ENCODE measurements at places on chromosomes 11 and 22. TPM values are rescaled to one million over a fixed set of nuclear protein-coding genes. Genes with fewer than 3 reads are reported as not detected.

UPB1 gene
- 2.1 TPM for total RNA-seq

PIH1D2 gene
- 0.80 TPM for total RNA-seq

AQP11 gene
- total RNA-seq, result not detected

TRIM29 gene
- 1,189 TPM for total RNA-seq

CFAP68 gene
- 30.1 TPM for total RNA-seq

OR6A2 gene
- not detected for total RNA-seq

INS gene
- total RNA-seq, result not detected

ARFGAP2 gene
- 167 TPM for total RNA-seq

TSPAN18 gene
- total RNA-seq, result 3.6 TPM

GRCh38 chr11:121351083-121351630 is 58.6 kb downstream of the SC5D start:
- no peak for DNase-seq

- DNase-seq, result peak; percentile 74
Measured at GRCh38 chr22:42065438-42066125, 5.0 kb downstream of the NAGA start.

- no peak for DNase-seq
Measured at GRCh38 chr11:118201966-118202365, 22.8 kb downstream of the JAML start.

- no peak for DNase-seq
Measured at GRCh38 chr11:24587635-24588034, 90.8 kb downstream of the LUZP2 start.

- peak; percentile 22 for DNase-seq
Measured at GRCh38 chr11:33329705-33330329, 72.6 kb downstream of the HIPK3 start.

DNA sequence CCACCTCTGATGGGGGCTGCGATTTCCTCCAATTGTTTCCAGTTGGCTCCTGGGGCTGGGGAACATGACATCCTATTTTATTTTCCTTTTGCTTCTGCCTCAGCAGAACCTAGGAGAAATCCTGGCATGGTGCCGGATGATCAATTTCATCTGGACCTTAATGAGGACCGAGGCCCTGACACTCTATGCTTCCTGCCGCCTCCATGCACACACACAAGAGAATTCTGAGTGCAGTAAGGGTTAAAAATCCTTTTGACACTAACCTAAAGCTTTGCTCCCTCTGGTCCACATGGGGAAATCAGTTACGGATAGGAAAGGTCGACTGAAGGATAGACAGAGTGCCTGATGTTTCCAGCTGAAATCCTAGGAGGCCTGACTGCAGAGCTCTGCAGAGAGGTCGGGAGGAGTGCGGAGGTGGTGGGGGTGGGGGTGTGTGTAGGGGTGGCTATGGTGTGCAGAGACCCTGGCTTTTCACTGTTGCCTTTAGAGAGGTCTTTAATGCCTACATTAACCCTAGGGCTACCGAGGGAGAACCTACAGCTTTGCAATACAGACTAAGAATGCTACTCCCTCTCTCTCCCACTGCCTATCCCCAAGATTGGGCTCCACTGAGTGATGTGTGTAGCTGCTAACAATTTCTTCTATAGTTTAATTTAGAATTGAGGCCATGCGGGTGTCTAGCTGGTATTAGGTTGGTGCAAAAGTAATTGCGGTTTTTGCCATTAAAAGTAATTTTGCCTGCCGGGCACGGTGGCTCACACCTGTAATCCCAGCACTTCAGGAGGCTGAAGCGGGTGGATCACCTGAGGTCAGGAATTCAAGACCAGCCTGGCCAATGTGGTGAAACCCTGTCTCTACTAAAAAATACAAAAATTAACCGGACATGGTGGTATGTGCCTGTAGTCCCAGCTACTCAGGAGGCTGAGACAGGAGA is 53.6 kb upstream of the INCENP start:
- DNase-seq, result peak; percentile 63

DNA sequence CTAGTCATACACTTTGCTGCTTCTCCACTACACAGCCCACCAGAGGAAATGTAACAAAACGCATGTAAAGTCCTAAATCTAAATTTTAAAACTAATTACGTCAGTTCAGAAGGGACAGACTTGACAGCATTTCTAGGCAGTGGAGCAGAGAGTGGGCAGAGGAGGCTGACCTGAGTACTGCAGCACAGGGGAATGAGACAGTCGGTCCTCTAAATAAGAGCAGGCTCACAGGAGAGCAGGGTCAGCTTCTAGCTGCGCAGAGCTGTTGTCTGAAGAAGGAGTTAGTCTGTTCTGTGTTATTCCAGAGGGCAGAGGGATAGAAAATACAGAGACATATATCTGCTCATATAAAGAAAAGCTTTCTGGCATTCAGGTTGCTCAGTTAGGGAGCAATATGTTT is 40.3 kb downstream of the JHY start:
- DNase-seq, result no peak

DNA sequence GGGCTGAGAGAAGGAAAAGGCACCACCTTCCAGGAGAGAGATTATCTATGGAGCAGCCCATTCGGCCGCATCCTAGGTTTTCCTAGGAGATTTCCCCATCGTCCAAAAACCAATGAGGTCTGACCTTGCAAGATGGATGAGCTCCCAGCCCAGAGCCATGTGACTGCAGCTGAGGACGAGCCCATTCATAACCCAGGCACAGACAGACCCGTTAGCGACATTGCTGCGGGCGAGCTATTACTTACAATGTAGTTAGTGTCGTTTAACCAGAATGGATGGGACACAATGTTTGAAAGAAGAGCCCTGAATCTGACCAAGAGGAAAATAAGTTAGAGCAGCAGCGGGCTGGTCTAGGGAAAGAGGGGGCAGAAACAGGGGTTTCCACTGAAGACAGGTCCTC is 395.9 kb upstream of the CADM1 start:
- no peak for DNase-seq

DNA sequence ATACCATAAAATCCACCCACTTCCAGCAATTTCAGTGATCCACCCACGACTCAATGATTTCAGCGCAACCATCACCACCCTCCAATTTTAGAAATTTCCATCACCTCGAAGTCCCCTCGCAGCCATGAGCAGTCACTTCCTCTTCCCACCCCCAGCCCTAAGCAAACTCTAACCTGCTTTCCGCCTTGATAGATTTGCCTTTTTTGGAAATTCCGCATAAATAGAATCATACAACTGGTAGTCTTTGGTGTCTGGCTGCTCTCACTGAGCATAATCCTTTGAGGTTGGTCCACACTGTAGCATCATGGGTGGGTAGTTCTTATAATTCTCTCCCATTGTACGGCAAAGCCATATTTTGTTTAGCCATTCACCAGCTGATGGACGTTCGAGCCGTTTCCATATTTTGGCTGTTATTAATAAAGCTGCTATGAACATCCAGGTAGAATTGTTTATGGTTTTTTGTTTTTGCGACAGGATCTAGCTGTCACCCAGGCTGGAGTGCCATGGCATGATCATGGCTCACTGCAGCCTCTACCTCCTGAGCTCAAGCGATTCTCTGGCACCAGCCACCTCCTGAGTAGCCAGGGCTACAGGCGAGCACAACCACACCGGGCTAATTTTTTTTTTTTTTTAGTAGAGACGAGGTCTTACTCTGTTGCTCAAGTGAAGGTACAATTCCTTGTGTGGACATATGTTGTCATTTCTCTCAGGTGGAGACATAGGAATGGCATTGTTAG is 16.0 kb downstream of the PIM3 start:
- DNase-seq, result peak; percentile 12

DNA sequence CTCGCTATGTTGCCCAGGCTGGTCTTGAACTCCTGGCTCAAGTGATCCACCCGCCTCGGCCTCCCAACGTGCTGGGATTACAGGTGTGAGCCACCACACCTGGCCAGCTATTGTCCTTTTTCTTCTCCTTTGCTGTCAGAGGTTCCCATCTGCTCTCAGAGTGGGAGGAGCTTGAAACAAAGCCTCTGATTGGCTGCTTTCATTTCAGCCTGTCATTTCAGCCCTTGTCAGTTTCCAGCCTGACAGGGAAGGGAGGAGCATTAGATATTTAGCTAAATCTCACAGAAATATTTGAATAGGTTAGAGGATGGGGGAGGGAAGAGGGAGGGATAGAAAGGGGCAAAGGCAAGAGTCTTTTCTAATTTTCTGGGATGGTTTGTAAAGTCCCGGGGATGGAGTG is 8.7 kb downstream of the SLC22A6 start:
- DNase-seq, result no peak

DNA sequence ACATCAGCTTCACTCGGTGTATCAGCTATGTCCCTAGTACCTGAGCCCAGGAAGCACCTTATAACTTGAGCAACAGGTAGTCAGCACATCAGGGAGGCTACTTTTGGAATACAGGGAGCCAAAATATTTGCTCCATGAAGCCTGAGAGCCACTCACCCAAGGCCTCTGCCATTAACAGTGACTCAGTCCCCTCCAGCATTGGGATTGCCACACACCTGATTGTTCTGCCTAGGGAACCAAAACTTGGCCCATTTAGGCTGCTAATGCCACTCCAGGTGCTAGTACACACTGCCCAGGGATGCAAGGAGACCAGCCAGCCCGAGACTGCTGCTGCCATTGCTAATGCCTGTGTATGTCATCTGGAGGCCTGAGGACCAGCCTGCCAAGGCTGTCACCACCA is 773.6 kb upstream of the TENM4 start:
- DNase-seq, result no peak

DNA sequence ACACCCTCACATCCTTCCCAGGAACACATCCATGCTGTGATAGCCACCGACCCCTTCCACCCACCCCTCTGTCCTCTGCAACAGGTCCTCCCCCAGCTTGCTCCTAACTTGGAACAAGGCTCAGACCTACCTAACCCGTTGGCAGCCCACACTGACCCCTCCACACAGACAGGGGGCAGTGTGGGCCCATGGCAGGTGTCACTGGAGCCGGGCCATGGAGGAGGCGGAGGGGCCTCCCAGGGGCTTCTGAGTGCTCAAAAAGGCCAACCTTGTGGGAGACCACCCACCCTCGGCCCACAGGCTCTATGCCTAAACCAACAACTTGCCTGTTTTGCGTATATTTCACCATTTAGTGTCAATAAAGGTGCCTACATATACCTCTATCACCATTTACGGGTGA is 57.0 kb downstream of the CERK start:
- DNase-seq, result no peak

GRCh38 chr22:36244522-36245391 is 5.4 kb upstream of the APOL2 start:
- DNase-seq, result no peak

DNA sequence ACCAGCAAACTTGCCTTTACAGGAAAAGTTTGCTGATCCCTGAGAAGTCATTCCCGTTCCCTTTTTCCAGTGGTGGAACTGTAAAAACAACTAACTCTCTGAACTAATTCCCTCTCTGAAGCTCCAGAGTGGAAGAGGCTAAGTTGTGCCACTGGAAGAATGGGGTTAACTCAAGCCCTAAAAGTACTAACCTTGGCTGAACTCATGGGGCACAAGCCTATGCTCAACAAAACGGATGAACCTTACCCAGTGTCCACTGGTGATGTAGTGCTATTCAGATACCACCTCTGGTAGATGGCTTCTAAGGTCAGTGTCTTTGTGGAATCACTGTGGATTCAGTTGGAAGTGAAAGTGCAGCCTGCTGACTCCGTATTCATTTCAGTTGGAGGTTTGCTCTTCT is 59.9 kb upstream of the GNAZ start:
- no peak for DNase-seq

- no peak for DNase-seq
Measured at GRCh38 chr22:17774206-17774925, at the start of gene BID. Gene BID, minus strand, starts transcription at chr22:17774469. Its CDS starts 24,353 bp downstream, at chr22:17750116.

- DNase-seq, result no peak
Measured at GRCh38 chr22:45754822-45755221, 83.2 kb downstream of the ATXN10 start.

DNA sequence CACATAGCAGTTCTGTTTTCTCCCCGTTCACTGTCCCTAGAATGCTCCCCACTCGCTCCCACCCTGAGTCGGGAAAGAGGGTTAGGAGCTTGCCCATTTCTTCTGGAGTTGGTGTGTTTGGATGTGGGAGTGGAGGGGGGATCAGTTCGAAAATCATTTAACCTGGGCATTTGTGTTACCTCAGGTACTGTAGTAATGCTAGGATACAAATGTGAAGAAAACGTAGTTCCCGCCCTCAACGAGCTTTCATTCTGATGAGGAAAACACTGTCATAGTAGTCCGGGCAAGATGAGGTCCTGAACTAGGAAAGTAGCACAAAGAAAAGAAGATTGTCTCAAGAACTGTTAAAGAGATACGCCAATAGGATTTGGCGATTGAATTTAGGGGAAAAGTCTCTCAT is 539 bp downstream of the SDHD start:
- DNase-seq, result no peak

DNA sequence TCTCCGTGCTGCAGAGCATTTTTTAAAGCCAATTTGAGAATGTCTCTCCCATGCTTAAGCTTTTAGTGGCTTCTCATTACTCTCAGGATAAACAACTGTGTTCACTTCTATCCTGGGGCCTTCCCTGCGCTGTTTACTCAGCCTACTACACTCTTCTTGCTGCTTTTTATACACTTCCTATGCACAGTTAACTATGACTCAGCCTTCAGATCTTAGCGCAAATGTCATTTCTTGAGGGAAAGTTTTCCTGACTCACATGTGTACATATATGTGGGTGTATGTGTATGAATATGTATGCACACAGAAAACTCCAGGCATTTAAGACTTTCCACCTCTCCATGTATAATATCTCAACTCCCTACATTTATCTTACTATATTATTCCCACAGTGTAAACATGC is 9.8 kb downstream of the THAP12 start:
- no peak for DNase-seq

- DNase-seq, result no peak
Measured at GRCh38 chr11:34633990-34634693, 13.2 kb downstream of the EHF start.

DNA sequence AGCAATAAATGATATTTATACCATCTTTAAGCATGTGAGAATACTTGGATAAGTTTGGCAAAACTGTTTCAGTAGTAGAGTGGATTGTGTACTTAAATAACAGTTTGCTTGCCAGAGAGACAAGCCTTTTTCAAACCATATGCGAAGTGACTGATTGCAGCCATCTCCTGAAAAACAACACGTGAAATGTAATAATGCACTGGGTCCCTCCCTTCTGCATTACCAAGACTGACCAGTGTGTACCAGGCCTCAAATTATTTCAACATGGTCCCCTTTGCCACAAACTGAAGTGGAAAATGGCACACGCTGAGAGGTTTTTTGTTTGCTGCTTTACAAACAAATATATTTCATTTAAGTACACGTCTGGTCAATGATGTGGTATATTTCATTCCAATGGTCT is 337.4 kb downstream of the SOX6 start:
- DNase-seq, result no peak

GRCh38 chr11:11449327-11449726 is 96.3 kb upstream of the CSNK2A3 start:
- DNase-seq, result no peak

GRCh38 chr11:61507962-61508861 is at the start of gene LRRC10B:
Gene LRRC10B, plus strand, starts transcription at chr11:61508749. Its CDS starts 250 bp downstream, at chr11:61508999.
- no peak for DNase-seq

- no peak for DNase-seq
Measured at GRCh38 chr22:39313258-39314001, 6.0 kb downstream of the RPL3 start.

DNA sequence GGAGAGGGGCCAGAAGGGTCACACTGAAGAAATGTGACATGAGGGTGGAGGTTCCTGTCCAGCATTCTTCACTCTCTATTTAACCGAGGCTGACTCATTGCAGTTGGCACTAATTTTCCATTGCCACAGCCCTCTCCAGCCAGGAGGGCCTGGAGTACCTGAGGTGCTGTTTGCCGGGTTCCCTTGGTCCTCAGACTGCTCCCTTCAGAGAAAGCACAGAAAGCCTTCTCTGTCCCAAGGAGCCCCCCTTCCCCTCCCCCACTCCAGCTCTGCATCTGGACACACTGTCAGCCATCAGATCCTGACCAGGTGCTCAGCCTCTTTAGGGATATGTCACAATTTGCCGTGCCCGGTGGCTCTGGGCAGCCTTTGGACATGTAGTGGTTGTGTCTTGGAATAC is 3.2 kb upstream of the C11orf91 start:
- DNase-seq, result no peak
